Naive thymus-derived CD4-positive, alpha-beta T cell (primary cell): ENCODE measurements at places on chromosomes 12 and 14. TPM values are rescaled to one million over a fixed set of nuclear protein-coding genes. Genes with fewer than 3 reads are reported as not detected.

- no peaks in the 10 kb centered on the region for H3K27me3 ChIP-seq
- H3K36me3 ChIP-seq, result no peaks in the 10 kb centered on the region
- no peak overlapping the region for H3K27ac ChIP-seq
Measured at GRCh38 chr14:77000340-77001270, 27.9 kb downstream of the IRF2BPL start.

Gene SSPN
- polyA plus RNA-seq, result not detected

Gene PPP4R3A
- polyA plus RNA-seq, result 81.5 TPM

Gene C12orf54
- polyA plus RNA-seq, result not detected

- no peak for DNase-seq
- H3K36me3 ChIP-seq, result no peaks in the 10 kb centered on the region
- peaks cover 6% of the 10 kb centered on the region for H3K4me1 ChIP-seq
- no peak overlapping the region for H3K4me3 ChIP-seq
- H3K27me3 ChIP-seq, result peaks cover 9% of the 10 kb centered on the region
- no peak overlapping the region for H3K27ac ChIP-seq
Measured at GRCh38 chr14:20656274-20656673, 14.8 kb upstream of the OR6S1 start.

DNA sequence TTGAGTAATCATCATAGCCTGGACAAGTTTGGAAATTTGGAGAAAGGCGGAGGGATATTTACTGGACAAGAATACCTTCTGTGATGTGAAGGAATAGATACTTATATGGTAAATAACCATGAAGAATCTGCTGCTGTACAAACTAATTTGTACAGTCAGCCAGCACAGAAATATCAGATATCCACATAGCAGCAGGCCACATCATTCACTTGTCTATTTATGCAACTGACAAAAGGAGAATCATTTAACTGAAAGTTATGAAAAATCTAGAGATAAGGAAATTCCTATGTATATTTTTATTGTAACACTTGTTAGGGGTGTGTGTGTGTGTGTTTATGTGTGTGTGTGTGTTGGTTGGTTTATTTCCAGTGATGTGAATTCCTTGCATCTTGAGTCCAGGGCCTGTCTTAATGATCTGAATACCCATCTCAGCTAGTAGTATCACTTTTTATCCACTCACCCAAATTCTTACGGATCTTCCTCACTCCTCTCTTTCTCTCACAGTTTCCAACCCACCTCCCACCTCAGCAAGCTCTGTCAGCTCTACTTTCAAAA, 10.5 kb upstream of the LRIG3 start:
- no peak overlapping the region for H3K4me3 ChIP-seq
- no peaks in the 10 kb centered on the region for H3K27me3 ChIP-seq
- H3K36me3 ChIP-seq, result no peaks in the 10 kb centered on the region
- H3K4me1 ChIP-seq, result no peaks in the 10 kb centered on the region
- H3K27ac ChIP-seq, result no peak overlapping the region

Gene PRB2
- not detected for polyA plus RNA-seq

Gene DCN
- polyA plus RNA-seq, result not detected

- no peaks in the 10 kb centered on the region for H3K27me3 ChIP-seq
- no peaks in the 10 kb centered on the region for H3K36me3 ChIP-seq
- no peak overlapping the region for H3K4me3 ChIP-seq
- no peak overlapping the region for H3K27ac ChIP-seq
- peaks cover 24% of the 10 kb centered on the region for H3K4me1 ChIP-seq
Measured at GRCh38 chr14:68664225-68664681, 128.6 kb downstream of the ZFP36L1 start.

GRCh38 chr14:68312884-68313610, 479.8 kb downstream of the ZFP36L1 start:
- no peak overlapping the region for H3K4me3 ChIP-seq
- H3K27ac ChIP-seq, result no peak overlapping the region
- H3K36me3 ChIP-seq, result no peaks in the 10 kb centered on the region
- H3K27me3 ChIP-seq, result no peaks in the 10 kb centered on the region
- H3K4me1 ChIP-seq, result no peaks in the 10 kb centered on the region

Gene SLC17A8
- not detected for polyA plus RNA-seq

GRCh38 chr14:100673085-100673806, 53.4 kb upstream of the DLK1 start:
- no peaks in the 10 kb centered on the region for H3K36me3 ChIP-seq
- H3K27ac ChIP-seq, result no peak overlapping the region
- H3K4me3 ChIP-seq, result no peak overlapping the region
- DNase-seq, result no peak
- no peaks in the 10 kb centered on the region for H3K4me1 ChIP-seq

- H3K27ac ChIP-seq, result no peak overlapping the region
- no peak overlapping the region for H3K4me3 ChIP-seq
- no peaks in the 10 kb centered on the region for H3K27me3 ChIP-seq
- H3K36me3 ChIP-seq, result no peaks in the 10 kb centered on the region
- no peaks in the 10 kb centered on the region for H3K4me1 ChIP-seq
Measured at GRCh38 chr12:88801227-88802095, 221.2 kb upstream of the KITLG start.

DNA sequence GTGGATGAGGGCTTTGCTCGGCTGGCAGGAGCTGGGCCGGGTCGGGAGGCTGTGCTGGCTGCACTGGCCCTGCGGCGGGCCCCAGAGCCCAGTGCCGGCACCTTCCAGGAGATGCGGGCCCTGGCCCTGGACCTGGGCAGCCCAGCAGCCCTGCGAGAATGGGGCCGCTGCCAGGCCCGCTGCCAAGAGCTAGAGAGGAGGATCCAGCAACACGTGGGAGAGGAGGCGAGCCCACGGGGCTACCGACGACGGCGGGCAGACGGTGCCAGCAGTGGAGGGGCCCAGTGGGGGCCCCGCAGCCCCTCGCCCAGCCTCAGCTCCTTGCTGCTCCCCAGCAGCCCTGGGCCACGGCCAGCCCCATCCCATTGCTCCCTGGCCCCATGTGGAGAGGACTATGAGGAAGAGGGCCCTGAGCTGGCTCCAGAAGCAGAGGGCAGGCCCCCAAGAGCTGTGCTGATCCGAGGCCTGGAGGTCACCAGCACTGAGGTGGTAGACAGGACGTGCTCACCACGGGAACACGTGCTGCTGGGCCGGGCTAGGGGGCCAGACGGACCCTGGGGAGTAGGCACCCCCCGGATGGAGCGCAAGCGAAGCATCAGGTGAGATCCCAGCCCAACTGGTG, 11.5 kb downstream of the ARHGEF40 start:
- H3K27ac ChIP-seq, result no peak overlapping the region
- no peak overlapping the region for H3K4me3 ChIP-seq
- H3K4me1 ChIP-seq, result no peaks in the 10 kb centered on the region
- no peak for DNase-seq
- no peaks in the 10 kb centered on the region for H3K27me3 ChIP-seq

DNA sequence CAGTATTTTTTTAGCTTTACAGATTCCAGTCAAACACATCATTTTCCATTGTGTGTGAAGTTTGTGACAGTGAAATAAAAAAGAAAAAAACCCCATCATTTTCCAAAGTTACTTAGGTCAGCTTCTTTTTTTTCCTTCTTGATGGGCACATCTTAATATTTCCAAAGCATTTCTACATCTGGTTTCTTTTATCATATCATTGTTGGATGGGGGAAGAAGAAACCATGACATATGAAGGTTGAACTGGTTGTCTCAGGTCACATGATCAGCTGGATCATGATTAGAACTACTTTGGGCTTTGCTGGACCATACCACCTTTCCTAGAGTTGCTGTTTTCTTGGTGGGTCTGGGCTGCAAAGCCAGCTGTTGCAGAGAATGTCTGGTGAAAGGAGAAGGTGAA, 59.8 kb downstream of the FOS start:
- H3K27ac ChIP-seq, result no peak overlapping the region
- no peaks in the 10 kb centered on the region for H3K27me3 ChIP-seq
- no peak overlapping the region for H3K4me3 ChIP-seq
